ENCODE measurements at places on chromosomes 1 and 21.

DNA sequence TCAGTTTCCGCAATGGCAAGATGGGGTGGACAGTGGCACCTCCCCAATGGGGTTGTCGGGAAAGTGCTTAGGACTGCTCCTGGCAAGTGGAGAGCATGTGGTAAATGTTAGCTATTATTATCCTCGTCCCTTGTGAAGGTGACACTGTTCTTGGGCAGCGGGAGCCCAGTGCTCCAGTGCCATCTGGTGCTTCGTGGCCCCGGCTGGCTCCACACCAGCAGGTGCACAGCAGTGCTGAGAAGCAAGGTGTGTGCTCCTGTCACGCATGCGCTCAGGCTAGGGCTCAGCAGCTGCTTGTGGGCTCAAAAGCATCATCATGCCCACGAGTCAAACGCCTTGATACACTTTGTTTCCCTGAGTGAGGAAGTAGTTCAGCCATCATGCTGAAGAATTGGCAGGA lies 24.9 kb upstream of the KCNC4 start:
- DNase-seq: no peak

DNA sequence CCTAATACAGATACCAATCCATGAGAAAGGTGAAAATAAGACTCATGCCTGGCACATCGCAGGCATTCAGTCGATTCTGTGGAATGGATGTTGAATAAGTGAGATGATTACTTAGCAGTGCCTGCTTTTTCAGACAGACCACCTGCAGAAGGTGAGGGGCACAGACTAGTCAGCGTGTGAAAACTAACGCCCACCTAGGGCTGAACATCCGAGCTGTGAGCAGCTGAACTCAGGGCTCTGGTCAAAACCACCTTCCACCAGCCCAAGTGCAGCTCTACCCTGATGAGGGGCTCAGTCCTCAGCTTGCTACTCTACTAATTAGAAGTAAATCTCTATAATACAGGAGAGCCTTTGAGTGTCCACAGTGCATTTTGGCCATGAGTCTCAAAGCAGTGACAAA lies 32.5 kb downstream of the LMX1A start:
- DNase-seq: no peak

DNA sequence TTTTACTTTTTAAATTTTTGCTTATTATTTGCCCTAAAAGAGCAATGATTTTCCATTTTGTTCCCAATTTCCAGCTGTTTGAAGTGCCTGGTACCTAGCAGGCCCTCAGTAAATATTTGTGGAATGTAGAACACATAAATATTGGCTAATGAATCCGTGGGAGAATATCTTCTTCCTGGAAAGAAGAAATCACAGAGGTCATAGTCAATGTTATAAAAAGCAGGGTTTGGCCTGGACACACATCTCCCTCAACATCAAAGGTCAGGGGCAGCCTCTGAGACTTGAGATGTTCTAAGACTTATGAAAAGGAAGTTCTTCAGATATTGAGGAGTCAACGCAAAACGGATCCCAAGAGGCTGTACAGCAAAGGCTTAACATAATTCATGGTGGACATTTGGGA lies 358.1 kb downstream of the HHAT start:
- no peak for DNase-seq

DNA sequence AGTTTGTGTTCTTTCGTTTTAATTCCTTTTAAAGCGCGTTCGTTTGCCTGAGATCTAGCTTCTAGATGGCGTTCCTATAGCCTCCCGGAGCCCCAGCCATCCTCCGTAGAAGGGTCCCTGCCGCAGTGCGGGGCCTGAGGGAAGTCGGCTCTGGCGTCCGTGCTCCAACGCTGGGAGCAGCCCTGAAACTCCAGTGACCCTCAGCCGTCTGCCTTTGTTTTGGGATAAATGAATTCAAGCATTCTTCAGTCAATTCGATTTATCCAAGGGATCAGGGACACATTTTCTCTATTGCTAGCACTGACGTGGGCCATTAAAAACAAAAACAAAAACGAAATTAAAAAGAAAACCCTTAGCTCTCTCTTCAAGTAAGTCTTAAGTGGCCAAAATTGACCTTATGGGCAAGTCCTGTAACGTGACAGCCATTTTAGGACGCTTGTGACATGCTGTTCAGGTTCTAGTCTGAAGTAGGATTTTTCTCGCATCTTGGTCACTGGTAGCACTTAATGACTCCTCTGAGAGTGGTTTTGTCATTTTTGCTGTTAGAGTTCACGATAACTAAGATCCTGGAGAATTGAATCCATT lies 742 bp upstream of the HSPA13 start:
- peak; percentile 38 for DNase-seq

DNA sequence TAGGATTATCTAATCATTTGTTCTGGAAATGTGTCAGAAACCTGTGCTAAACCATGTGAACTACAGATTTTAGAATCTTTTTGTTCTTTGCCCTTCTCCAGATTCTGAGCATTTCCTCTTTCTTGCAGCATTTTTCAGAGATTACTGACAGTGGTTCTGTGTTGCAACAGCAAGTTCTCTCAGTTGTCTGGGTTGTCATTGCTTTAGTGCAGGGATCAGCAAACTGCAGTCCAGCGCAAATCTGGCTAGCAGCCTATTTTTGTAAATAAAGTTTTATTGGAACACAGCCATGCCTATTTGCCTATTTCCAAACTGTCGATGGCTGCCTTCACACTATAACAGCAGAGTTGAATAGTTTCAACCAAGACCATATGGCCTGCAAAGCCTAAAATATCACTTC lies 66.3 kb upstream of the LRRC8D start:
- peak; percentile 57 for DNase-seq

- no peak for DNase-seq
Measured at GRCh38 chr1:167631386-167631935, 1.4 kb downstream of the RCSD1 start.

DNA sequence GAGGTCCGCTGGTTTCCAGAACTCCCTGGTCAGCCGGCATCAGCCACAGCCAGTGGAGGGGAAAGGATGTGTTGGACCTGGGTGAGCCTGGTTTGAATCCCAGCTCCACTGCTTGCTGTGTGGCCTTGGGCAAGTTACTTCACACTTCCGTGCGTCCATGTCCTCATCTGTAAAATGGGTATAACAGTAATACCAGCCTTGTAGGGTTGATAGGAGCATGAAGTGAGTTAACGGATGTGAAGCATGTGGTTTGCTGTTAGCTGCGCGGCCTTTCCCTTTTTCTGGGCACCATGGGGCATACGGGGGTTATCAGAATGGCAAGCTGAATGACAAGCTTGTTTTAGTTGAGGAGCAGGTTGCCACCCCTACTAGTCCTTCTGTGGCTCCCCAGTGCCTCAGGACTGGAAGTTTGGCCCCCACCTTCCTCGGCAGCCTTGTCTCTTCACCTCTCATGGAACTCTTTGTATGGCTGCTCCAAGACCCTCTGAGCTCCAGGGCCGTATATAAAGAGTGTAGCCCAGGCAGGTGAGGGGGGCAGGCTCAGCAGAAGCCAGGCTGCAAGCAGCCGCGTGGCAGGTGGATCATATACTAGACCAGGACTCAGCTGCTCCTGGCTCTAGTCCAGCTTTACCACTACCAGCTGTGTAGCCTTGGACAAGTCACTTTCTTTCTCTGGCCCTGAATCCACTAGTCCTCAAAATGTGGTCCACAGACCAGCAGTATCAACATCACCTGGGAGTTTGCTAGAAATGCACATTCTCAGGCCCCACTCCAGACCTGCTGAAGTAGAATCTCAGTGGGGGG lies 95.4 kb downstream of the LACTBL1 start:
- no peak for DNase-seq

GRCh38 chr1:211606332-211606913 lies 27.5 kb upstream of the SLC30A1 start:
- DNase-seq: peak; percentile 60

GRCh38 chr1:217889401-217889800 lies 258.3 kb downstream of the SPATA17 start:
- DNase-seq: no peak

GRCh38 chr21:35026617-35027562 lies 22.2 kb downstream of the RUNX1 start:
- DNase-seq: peak; percentile 99

GRCh38 chr1:172585348-172585747 lies 52.4 kb downstream of the SUCO start:
- no peak for DNase-seq

DNA sequence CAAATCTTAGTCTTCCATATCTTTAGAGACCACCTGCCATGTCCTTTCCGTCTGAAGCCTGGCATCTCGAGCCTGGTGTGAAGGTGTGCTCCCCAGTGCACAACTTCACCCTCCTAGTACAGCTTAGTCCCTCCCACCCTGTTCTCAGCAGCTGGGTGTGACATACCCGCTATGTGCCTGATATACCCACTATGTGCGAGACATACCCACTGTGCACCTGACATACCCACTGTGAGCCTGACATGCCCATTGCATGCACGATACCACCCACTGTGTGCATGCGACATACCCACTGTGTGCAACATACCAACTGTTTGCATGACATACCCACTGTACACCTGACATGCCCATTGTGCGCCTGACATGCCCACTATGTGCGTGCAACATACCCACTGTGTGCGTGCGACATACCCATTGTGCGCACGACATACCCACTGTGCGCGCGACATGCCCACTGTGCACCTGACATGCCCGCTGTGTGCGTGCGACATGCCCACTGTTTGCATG lies 3.0 kb upstream of the RRP1 start:
- no peak for DNase-seq

GRCh38 chr1:116847190-116847589 lies 62.5 kb upstream of the PTGFRN start:
- no peak for DNase-seq

DNA sequence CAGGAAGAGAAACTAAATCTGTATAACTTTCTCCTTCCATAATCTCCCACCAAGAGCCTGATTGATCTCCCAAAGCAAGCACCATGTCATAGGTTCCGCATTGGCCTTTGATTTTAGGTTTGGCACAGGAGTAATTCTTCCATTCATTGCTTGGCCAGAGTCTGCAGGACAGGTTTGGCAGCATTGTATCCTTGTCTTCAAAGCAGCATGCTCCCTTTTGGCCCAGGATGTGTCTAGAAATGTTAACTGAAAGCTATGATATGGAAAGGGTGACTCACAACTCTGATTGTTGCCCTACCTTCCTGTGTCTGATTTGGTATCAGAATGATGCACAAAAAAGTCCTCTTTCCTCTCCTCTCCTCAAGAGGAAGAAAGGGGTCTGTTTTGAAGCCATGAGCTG lies 824.3 kb upstream of the PRMT6 start:
- DNase-seq: no peak

DNA sequence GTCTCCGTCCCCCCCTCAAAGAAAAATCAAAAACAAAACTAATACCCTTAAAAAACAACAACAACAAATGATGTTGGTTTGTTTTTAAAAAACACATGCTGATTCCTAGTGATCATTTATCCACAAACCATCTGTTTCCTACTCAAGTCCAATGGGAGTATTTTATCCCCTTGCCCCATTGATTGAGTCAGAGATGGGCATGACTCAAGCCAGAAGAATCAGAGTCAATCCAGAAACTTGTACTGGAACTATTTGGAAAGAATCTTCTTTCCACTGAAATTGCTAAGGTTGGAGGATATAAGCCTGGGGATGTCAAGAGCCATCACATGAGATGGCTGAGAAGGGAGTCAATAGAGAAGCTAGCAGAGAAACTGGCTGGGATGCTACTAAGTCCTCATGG lies 176.4 kb downstream of the MIS18A start:
- no peak for DNase-seq

DNA sequence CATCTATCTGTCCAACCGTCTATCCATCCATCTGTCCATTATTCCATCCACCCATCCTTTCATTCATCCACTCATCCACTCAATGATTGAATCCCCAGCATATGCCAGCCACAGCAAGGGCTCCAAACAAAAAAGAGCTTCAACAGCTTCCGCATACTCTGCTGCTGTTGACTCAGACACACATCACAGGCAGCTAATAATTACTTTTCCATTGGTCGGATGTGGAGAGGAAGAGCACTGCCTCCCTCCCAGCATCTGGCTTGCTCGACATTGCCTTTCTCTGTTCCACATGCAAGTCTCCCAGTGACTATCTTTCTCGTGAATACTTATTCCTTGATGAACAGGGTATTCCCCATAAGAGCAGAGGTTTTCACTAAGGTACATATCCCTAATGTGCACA lies 176.5 kb downstream of the HIVEP3 start:
- no peak for DNase-seq

- no peak for DNase-seq
Measured at GRCh38 chr1:156073740-156074139, 8.5 kb downstream of the MEX3A start.

DNA sequence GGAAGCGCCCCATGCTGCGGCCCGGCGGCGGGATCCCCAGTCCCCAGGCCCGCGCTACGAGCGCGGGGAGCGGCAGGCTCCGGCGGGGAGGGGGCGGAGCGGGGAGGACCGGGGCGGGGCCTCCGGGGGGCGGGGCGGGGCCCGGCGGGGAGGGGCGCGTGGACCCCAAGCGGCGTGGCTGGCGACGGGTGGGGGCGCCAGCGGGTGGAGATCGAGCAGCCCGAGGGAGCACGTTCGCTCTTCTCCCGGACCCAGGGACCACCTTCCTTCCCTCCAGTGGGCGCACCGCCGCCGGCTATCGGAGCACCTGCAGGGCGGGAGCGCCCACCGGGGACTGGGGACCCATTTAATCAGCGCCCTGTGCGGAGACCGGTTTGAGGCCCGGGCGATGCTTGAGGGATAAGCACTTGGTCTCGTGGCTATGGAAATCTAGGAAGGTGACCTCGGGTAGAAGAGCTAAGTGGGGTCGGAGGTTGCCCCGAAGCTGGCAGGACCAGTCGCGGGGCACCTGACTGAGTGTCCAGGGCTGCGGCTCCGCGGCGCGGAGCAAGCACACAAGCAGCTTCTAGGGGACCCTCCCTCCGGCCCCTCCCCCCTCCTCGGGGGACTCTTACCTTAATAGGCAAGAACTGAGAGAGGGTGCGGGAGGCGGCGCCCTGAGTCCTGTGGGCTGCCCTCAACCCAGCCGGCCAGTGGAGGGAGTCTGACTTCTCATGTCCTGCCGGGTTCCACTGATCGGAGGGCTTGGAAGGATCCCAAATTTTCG lies at the start of gene TSPAN2:
TSPAN2 (minus strand) TSS at position 84 of the 766 bp plus-strand sequence; CDS start at position 13, 71 bp downstream.
- DNase-seq: no peak

- DNase-seq: no peak
Measured at GRCh38 chr1:66940981-66941380, 16.2 kb downstream of the MIER1 start.

GRCh38 chr1:32676945-32677344 lies 25.6 kb downstream of the SYNC start:
- no peak for DNase-seq

GRCh38 chr1:207022996-207023679 lies 9.4 kb downstream of the C1orf116 start:
- no peak for DNase-seq

DNA sequence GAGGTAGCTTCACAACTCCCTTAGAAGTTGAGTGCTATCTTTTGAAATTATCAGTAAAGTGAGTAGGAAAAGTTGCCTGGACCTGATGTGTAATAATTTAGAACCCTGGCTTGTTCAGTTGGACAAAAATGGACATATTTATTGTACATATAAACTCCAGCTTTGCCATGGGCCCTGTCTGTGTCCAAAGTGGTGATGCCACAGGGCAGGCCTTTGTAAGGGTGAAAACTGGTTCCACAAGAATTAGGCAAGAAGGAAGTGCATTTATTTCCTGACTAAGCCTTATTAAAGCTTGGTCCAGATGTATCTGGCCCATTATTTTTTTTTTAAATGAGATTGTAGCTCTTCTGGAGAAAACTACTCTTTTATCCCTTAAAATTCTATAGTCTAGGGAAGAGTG lies 47.9 kb downstream of the MACO1 start:
- DNase-seq: no peak

Data from GF-D8 (cell line).